T-helper 1 cell (primary cell): ENCODE measurements at places on chromosomes 3 and 15.

GRCh38 chr3:27880969-27881892, 159.1 kb upstream of the EOMES start:
- DNase-seq, result no peak

DNA sequence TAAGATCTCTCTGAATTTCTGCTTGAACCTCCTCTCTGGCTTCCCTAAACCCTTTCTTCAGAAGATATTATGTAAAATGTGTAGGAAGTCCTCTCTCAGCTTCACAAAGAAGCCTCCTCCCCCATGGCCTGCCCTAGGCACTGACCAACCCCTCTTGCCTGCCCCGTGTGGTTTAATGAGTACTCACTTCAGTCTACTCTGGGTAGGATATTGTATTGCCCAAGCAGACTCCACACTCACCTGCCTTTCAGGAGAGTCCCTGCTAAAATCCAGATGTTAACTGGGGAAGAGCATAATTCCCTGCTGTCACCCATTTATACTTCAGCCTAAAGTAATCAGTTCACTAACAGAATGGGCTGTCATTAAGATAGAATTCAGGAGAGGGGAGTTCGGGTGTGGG, 2.6 kb upstream of the AGBL1 start:
- DNase-seq, result no peak

- no peak for DNase-seq
These were observed 402.8 kb upstream of the RARB start for GRCh38 chr3:25025236-25025635.

GRCh38 chr15:73826711-73827251, 46.6 kb upstream of the TBC1D21 start:
- DNase-seq, result no peak

- no peak for DNase-seq
These were observed 27.8 kb downstream of the COL8A1 start for GRCh38 chr3:99666201-99666600.

GRCh38 chr3:155352900-155353490, 59.5 kb upstream of the STRIT1 start:
- DNase-seq, result no peak

GRCh38 chr15:37820380-37821128, 113.9 kb upstream of the TMCO5A start:
- no peak for DNase-seq

DNA sequence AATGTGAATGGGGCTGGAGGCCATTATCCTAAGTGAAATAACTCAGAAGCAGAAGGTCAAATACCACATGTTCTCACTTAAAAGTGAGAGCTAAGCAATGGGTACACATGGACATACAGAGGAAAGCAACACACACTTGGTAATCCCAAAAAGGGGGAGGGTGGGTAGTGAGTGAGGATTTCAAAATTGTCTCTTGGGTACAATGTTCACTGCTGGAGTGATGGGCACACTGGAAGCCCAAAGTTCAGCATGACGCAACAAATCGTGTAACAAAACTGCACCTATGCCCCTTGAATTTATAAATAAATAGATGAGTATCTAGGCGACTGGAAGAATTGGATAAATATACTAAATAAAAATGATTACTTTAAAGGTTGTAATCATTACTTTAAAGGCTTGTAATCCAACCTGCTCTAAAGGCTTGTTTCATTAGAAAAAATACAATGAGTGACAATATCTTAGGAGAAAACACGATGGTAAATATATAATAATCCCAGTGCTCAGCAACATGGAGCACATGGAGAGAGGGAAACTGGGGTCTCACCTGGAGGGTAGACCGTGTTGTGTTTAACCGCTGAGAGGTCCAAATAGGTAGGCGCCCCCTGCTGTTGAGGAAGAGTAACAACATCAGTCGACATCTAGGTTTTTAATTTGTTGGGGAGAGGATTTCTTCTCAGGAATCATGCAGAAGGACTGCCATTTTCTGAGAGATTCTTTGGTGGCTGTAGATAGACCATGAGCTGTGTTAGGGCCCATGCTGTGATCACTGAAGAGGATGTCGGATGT, 78.5 kb upstream of the ROBO1 start:
- DNase-seq, result no peak

DNA sequence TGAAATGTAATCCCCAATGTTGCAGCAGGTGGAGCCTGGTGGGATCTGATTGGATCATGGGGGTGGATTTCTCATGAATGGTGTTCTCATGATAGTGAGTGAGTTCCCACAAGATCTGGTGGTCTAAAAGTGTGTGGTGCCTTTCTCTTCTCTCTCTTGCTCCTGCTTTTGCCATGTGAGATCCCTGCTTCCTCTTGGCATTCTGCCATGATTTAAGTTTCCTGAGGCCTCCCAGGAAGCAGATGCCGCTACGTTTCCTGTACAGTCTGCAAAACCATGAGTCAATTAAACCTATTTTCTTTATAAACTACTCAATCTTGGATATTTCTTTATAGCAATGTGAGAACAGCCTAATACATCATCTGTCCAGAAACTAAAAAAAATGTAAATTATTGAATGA, 298.3 kb downstream of the MEX3B start:
- DNase-seq, result no peak

DNA sequence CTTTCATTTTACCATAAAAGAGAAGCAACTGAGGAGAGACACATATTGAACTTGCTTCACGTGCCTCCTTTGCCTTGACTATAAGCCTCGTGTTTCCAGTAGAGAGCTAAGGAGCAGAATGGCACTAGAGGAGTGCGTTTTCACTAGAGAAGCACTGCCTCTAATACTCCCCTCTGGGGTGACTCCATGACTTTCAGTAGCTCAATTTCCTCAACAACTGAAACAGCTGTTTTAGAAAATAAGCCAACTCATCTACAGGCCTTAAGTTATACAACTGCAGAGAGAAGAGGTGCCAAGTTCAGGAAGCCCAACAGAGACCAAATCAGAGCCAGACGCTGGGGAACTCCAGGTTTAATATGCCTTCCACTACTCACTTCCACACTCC, 1.9 kb downstream of the UBP1 start:
- no peak for DNase-seq

DNA sequence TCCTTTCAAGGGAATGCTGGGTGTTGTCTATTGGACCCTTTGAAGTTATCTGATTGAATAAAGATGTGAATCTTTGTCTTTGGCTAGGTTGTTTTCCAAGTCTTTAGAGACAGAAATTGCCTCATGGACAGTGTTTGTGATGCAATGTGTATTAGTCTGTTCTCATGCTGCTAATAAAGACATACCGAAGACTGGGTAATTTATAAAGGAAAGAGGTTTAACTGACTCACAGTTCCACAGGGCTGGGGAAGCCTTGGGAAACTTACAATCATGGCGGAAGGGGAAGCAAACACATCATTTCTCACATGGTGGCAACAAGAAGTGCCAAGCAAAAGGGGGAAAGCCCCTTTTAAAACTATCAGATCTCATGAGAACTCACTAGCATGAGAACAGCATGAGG, 88.8 kb upstream of the PLXND1 start:
- no peak for DNase-seq

- DNase-seq, result no peak
These were observed 3.7 kb downstream of the IQSEC1 start for GRCh38 chr3:13069495-13069894.

DNA sequence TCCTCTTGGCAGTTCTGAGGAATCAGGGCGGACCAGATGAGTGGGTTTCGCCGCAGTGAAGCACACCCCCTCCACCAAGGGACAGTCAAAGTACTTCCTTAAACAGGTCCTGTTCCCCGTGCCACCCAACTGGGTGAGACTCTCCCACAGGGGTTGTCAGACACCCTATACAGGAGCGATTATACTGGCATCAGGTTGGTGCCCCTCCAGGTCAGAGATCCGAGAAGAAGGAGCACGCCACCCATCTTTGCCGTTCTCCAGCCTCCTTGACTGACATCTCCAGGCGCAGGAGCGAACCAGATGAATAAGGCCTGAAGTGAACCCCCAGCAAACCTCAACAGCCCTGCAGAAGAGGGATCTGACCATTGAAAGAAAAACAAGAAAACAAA, 108.1 kb upstream of the ZBTB20 start:
- no peak for DNase-seq

DNA sequence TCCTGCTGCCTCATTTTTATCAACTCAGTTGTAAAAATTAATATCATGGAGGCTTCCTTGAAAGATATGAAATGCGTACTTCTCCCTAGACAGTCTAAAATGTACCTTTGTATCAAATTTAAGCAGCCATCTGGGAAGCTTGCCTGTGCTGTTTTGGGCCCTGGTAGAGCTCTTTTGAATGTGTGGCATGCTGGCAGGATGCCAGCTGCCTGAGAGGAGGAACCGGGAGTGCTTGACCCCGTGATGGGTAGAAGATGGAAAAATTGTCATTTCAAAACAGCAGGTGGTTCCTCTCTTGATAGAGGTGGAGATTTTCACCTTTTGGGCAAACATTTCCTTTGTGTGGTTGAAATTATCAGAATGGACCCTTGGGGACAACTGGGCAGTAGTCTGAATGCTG, 245.3 kb downstream of the RPLP1 start:
- DNase-seq, result no peak

DNA sequence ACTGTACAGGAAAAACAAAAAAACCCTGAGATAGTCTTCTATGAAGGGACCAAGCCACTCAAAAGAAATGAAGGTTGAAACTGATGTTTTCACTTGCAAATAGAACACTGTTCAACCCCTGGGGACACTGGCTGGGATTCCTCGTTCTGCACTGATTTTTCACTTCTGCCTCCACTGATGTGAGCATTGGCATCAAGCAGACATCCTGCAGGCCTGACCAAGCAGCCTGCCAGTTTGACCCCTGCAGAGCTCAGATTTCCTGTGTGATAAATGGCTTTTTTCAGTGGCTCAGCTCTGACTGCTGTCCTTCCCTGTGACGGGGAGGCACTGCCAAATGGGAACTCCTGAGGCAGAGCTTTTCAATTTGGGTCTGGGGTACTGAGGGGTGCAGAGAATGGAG, 50.0 kb downstream of the RASGRP1 start:
- DNase-seq, result no peak
